ENCODE measurements at places on chromosomes 11 and 22.

- no peak for DNase-seq
These were observed 89.4 kb downstream of the LDLRAD3 start for GRCh38 chr11:36033082-36033751.

DNA sequence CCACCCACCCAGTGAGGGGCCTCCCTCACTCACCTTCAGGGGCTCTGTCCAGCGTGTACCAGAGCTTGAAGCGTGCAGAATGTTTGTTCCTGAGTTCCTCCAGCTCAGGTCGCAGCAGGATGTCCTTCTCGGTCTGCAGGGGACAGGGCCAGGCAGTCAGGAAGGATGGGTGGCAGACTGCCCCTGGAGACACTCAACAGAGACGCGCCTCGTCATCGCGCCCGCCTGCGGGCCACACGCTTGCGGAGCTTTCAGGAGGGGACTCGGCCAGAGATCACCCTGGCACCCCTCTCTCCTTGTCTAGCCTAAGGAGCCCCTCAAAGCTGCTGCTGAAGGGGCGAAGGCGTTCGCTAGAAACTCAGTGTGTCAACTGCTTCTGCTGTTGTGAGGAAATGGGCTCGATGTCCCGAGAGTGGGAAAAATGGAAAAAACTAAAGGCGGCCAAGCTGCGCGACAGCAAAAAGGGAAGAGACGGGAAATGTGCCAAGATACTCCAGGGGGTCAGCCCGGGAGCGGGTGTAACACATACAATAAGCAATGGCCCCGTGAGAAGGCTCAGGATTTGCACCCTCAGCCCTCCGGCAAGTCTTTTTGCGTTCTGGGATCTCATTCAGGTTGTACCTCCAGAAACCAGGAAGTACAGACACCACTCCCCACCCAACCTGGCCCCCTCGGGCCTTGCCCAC lies 9.2 kb upstream of the POLDIP3 start:
- DNase-seq = no peak

DNA sequence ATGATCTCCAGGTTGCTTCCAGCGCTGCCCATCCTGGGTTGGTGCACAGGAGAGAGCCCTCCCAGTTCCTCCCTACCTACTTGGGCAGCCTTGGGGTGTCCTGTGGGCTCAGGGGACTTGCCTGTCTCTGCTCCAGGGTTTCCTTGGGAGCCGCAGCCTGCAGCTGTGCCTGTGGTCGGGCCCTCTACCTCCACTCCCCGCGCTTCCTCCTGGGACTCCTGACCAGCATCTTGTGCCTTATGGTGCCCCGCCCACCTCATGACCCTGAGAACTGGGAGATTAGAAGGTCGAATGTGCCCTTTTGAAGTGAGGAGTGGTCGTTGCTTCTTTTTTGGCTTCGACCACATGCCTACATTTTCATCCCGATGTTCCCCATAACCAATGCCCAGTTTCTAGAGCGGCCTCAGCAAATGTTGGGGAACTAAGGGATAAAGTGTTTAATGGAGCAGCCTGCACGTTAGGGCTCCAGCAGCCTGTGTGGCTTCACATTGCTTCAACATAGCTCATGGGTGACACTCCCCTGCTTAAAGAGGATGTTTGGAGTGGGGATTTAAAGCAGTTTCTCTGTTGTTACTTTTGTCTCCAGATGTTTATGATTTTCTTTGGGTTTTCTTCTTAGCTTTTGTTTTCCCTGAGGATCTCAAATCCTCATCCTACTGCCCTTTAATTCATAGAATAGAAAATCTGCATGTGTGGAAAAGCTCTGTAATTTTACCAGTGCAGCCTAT lies 248.8 kb downstream of the TBC1D22A start:
- DNase-seq = no peak

DNA sequence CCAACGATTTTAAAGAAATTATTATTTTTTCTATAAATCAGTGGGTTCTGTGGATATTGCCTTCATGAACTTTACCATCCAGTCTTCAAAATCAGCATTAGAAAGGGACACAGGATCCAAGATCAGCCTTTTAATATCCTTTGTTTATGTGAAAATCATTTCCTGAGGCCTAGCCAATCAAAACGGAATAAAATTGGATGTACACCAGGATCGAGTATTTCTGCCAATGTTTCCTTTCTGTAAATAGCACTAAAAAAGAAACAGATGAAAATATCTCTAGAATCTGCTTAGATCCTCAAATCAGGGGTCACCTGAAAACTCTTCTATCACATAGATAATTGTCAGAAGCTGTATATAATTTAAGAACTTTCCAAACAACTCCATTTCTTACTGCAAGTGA lies 1598.5 kb downstream of the LRRC4C start:
- no peak for DNase-seq

DNA sequence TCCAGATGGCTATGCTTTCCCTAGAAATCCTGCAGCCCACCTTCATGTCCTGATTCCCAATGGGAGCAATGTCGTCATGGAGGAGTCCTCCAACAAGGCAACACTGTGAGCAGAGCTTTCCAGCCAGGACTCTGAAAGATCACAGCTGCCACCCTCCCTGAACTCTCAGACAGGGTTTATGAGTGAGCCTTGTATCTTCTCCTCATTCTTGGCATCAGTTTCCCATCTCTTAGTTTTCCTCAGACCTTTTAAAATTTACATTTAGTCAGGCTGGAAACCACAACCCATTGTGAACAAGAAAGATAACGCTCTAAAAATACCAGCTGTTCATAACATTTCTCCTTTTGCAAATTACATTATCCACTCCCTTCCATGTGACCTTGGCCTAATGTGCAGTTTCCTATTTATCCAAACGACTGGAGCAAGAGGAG lies 15.6 kb upstream of the LYVE1 start:
- DNase-seq = no peak

GRCh38 chr11:110121204-110121603 lies 28.0 kb downstream of the ZC3H12C start:
- no peak for DNase-seq

- no peak for DNase-seq
These were observed 140.5 kb downstream of the MIAT start for GRCh38 chr22:26797910-26798309.

- no peak for DNase-seq
These were observed 137.2 kb downstream of the BRD1 start for GRCh38 chr22:49690454-49690853.

GRCh38 chr11:79956061-79956460 lies 515.2 kb upstream of the TENM4 start:
- DNase-seq = no peak

GRCh38 chr11:34773826-34774225 lies 142.4 kb downstream of the APIP start:
- DNase-seq = no peak

- no peak for DNase-seq
These were observed 14.7 kb upstream of the PTS start for GRCh38 chr11:112211536-112211935.

- no peak for DNase-seq
These were observed 43.4 kb upstream of the MN1 start for GRCh38 chr22:27844656-27845591.

DNA sequence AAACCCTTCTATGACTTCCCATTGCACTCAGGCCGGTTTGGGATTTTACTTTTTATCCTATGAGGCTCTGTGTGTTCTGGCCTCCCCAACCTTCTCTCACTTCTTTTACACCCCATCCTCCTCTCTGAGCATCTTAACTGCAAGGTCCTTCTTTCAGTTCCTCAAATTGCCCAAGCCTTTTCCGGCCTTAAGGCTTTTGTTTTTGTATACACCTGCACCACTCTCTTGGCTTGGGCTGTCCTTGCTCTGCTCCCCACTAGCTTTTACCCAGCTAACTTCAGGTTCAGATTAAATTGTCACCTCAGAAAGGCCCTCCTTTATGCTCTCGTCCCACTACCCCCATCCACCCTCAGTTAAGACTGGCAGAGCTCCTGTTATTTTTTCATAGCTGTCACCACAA lies 55.5 kb downstream of the FAM83F start:
- no peak for DNase-seq

GRCh38 chr11:1037506-1038055 lies 1.1 kb upstream of the MUC6 start:
- DNase-seq = no peak

DNA sequence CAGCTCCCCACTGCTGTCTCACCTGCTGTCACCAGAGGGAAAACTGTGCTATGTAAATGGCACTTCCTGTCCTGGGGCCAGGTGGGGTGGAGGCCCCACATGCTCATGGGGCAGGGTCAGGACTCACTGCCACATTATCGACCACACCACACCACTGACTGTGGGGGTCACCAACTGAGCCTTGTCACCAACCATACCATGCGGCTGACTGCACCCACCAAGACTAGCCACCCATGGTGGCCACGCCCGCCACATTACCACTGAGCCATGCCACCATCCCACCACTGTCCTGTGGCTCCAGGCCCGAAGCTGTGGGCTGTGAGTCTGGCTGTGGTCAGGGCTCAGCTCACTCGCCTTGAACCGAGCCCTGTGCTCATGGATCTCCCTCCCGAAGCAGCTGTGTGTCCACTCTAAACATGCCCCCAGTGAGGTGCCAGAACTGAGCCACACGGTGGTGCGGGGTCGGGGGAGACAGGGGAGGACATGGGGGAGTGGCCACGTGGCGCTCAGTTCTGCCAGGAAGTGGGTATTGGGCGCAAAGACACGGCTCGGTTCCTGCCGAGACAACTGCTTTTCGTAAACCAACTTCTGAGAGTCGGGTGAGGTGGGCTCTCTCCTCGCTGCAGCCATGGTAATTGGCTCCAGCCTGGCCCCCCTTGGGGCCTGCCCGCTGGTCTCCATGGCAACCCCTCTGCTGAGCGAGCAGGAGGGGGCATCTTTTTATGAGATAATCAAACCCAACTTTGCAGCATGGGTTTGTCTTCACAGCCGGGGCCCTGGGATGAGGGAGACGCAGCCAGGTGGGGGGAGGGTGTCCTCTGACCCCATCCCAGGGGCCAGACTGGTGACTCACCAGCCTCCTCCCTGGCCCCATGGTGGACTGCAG lies 23.2 kb downstream of the RTN4R start:
- peak; percentile 54 for DNase-seq

DNA sequence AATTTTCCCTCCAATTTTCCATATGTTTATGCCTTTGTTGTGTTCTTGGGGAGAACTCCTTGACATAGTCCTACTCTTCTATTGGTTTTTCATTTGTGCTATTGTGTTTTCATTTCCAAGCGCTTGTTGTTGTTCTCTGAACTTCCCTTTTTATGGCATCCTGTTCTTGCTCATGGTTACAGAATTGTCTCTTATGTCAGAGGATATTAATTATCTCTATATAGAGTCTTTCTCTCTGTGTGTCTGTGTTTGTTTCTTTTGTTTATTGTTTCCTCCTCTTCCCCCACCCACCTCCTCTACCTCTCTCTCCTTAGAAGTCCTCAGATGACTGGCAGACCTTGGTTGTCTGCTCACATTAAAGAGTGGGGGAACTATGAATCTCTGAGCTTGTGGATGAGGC lies 69.9 kb downstream of the HORMAD2 start:
- no peak for DNase-seq

DNA sequence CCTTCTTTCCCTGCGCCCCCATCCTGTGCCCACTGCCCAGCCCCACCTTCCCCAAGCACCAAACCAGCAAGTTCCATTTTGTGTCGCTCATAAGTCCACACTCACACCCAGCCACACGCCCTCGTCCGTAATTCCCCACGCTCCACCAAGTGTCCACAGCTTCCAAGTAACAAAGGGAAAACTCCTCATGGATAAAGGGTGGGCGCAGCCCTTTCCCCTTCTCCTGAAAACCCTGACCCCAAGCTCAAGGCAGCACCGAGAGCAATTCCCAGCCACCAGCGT lies 458 bp downstream of the FXYD6 start:
- no peak for DNase-seq

DNA sequence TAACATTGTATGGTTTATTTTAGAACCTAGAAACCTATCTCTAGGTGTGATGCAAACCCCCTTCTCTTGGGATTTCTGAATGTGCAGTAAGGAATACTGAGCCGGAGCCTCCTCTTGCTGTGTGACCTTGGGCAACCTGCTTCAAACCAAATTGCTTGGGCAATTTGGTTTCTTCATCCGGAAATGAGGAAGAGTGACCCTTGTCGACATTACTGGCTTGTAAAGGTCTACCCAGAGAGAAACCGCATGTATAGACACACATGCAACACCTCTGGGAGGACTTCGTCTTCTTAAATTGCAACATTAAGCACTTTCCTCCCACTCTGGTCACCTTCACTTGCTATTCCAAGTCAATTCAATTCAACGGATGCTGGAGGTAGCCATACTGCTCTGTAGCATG lies 19.6 kb upstream of the TP53I11 start:
- no peak for DNase-seq

All from T-cell (primary cell).